ENCODE measurements at places on chromosomes 3 and 15.
A peak's percentile ranks its signal among the peaks of the same experiment; 100 is the strongest.

DNA sequence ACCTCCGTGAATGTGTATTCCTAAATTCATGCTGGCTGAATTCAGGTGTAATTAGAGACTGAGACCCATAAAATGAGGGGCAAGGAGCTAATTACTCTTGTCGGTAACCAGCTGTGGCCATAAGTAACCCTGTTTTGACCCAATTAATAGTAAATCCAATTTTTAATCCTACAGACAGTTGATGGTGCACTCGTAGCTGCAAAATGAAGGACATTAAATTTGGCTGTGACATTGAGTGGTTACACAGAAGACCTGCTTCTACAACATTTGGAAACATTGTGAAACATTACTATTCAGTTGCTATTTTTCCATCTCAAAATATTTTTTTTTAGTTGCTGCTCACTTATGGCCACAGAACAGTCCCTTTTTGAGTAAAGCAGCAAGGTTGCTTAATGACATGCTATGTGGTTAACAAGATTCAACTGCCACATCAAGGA, 33.0 kb downstream of the MBNL1 start:
- DNase-seq, result no peak

DNA sequence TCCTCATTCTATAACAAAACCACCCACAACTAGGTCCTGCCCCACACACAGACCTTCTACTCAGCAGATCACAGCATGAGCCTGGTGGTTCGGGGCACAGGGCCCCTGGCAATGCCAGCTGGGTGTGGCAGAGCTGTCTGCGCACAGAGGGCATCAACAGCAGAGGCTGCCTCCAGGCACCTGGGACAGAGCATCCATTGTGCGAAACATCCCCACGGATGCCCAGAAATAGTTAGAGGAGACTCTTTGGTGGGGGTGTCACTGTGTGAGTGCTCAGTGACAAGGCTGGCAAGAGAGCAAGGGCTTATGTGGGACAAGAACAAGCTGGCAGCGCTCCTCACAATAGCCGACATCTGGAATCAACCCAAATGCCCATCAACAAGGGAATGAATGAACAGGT, 487.4 kb upstream of the PROK2 start:
- no peak for DNase-seq

GRCh38 chr3:76096836-76097588, 311.7 kb upstream of the ZNF717 start:
- peak; percentile 54 for DNase-seq

DNA sequence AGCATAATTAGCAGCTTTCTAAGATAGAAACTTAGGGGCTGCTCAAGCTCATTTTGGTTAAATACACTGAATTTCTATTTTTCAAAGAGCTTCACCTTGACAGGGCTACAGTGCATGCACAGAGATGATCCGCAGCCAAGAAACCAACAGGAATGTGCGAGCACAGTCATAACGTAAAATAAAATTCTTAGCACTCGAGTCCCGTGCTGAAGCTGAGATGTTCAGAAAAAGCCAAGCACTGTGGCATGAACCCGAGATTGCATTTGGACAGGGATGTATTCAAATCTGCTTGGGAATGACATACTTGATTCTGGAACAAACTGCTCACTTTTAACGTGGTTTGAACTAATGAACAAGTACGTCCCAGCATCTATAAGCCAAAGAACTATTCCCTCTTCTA, 340.3 kb downstream of the FOXP1 start:
- DNase-seq, result peak; percentile 67

GRCh38 chr15:77548589-77549557, 83.8 kb downstream of the LINGO1 start:
- DNase-seq, result no peak

DNA sequence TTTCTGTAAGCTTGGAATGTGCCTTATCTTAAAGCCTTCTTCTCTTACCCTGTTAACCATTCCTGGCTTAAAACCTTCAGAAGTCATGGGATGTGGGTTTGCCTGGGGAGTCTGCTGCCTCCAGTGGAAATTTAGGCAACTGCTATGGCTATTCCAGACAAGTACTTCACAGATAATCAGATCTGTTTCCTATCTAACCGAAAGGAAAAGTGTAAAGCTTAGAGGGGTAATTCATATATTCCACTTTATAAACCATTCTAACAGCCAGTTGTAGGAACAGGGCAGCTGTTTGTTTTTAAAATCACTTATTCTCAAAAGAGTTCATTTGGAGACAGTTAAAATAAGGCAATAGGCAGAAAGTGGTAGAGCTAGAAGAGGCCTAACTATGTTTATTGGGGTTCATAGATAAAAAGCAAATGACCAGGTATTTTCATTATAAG, 219.9 kb downstream of the TCF12 start:
- peak; percentile 72 for DNase-seq

DNA sequence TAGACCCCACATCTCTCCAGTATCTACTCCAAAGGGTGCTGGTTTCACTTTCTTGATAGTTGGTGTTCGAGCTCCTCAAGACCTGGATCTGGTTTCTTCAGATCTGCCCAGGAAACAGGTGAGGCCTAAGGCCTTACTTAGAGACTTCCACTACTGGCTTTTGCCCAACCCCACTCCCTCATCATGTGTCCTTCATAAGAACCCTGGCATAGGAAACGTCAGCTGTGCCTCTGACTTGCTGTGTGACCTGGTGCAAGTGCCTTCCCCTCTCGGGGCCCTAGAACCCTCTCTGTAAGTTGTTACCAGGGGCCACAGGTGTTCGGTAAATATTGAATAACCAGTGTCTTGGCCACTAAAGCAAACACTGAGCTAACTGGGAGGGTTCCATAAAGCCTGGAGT, 3.9 kb downstream of the OXTR start:
- DNase-seq, result no peak

GRCh38 chr15:40092256-40092978, 16.3 kb downstream of the BMF start:
- DNase-seq, result no peak

- peak; percentile 8 for DNase-seq
Observed at GRCh38 chr3:23203708-23204330, 692 bp downstream of the UBE2E2 start.

GRCh38 chr3:66195347-66195783, 25.4 kb upstream of the SLC25A26 start:
- peak; percentile 29 for DNase-seq

DNA sequence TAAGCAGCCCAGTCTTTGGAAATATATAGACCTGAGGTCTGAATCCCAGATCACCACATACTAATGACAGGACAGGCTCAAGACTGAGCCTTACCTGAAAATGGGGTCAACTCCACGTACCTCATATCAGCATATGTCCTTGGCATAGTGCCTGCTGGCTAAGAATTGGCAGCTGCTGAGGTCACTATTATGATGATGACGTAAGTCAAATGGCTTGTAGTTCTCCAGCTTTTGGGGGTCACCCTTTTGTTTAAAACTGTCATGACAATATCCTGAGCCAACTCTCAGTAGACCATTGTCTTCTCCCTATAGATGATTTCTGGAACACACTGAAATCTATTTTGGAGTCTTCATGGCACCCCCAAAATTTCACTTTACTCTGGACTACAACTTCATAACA, 16.8 kb upstream of the CADPS start:
- DNase-seq, result no peak

DNA sequence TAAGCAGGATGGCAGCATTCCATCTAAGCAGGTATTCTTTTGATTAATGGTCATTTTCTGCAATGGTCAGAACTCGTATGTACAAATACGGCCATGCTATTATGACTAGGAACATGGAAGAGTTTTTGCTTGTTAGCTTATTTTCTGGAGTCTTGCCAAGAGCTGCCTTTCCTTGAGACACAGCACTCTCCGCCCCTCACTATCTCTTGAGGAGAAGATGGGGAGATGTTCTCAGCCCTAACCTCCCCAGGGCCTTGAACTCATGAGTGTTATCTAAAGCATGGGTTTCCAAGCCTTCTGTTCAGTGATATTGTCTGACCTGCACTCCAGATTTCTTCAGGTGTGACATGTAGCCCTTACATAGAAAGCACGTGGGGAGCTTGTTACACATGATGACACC, 65.9 kb upstream of the ACTC1 start:
- DNase-seq, result no peak

DNA sequence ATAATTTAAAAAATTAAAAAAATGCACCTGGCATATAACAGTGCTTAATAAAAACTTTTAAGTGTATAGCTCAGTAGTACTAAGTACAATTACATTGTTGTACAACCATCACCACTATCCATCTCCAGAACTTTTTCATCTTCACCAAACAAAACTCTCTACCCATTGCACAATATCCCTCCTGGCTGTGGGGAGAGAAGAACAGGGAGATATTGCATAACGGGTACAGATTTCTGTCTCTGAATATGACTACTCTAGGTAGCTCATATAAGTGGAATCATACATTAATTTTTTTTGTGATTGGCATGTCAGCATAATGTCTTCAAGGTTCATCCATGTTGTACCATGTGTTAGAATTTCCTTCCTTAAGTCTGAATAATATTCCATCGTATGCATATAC, 91.0 kb upstream of the PLAAT1 start:
- no peak for DNase-seq
